Activated CD8-positive, alpha-beta T cell treated with anti-CD3 and anti-CD28 coated beads for 36 hours (primary cell): ENCODE measurements at places on chromosomes 1 and 21. TPM values are rescaled to one million over a fixed set of nuclear protein-coding genes. Genes with fewer than 3 reads are reported as not detected.

The KCNJ10 gene
- 0.14 TPM for total RNA-seq

The COL9A2 gene
- total RNA-seq = 4.3 TPM

The SYNC gene
- total RNA-seq = not detected

The TAS1R2 gene
- total RNA-seq = not detected

The SPAG17 gene
- total RNA-seq = not detected

GRCh38 chr1:182217967-182218366 lies 156.5 kb upstream of the ZNF648 start:
- H3K4me3 ChIP-seq = no peak overlapping the region
- no peak overlapping the region for H3K27ac ChIP-seq
- H3K4me1 ChIP-seq = no peaks in the 10 kb centered on the region
- no peak for DNase-seq
- peaks cover 5% of the 10 kb centered on the region for H3K36me3 ChIP-seq

DNA sequence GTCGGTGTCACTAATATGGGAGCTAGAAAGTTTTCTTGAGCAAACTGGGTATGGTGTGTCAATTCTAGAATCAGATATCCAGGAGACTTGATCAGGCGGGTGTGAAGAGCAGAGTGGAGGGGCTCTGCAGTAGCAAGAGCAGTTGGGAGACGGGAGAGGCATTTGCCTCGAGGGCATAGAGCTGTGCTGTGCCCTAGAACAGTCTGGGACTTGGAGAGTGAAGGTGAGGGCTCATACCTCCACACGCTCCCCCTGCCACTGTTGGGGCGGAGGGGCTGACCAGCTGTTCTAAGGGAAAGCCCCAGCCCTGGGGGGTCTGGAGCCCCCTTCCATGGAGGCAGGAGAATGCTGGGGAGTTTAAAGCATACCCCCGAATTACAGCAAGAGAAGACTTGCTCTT lies 33.8 kb downstream of the SIM2 start:
- no peak overlapping the region for H3K4me3 ChIP-seq
- no peaks in the 10 kb centered on the region for H3K4me1 ChIP-seq
- no peaks in the 10 kb centered on the region for H3K36me3 ChIP-seq
- H3K27ac ChIP-seq = no peak overlapping the region
- no peak for DNase-seq
- H3K27me3 ChIP-seq = peaks cover 7% of the 10 kb centered on the region

DNA sequence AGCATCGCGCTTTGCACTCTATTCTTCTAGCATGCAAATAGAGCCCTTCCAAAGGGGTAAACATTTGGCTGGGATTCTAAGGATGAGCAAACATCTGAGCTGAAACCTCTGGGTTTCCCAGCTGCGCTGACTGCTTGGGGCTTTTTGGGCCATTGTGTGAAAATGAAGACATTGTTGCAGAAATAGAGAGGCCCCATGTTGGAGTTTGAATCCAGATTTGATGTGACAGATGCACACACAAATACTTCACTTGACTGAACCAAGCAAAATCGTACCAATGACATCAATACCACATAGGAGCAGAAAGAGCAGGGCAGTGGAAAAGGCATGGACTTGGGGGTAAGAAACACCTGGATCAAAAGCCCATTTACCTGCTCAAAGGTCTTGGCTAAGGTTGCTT lies 144.6 kb upstream of the HMGB4 start:
- DNase-seq = no peak
- no peak overlapping the region for H3K4me3 ChIP-seq
- peaks cover 4% of the 10 kb centered on the region for H3K27me3 ChIP-seq
- H3K36me3 ChIP-seq = no peaks in the 10 kb centered on the region
- no peaks in the 10 kb centered on the region for H3K4me1 ChIP-seq

DNA sequence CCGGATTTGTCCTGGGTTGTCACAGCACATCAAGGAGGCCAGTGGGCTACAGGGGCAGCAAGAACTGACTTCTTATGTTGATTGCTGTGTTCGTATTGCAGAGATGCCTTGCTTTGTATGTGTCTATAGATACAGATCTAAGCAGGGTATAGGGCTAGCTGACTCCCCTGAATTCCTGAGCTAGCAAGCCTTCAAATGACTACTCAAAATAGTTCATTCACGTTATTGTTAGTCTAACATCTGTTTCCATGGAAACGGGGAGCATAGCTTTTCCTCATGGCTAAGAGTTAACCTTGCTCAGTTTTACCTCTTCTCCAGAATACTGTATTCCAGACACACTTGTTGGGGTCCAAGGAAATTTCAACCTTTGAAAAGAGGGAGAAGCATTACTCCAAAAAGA lies 24.1 kb downstream of the TRIM45 start:
- H3K4me3 ChIP-seq = no peak overlapping the region
- H3K36me3 ChIP-seq = peaks cover 78% of the 10 kb centered on the region
- peaks cover 22% of the 10 kb centered on the region for H3K4me1 ChIP-seq
- no peak for DNase-seq

DNA sequence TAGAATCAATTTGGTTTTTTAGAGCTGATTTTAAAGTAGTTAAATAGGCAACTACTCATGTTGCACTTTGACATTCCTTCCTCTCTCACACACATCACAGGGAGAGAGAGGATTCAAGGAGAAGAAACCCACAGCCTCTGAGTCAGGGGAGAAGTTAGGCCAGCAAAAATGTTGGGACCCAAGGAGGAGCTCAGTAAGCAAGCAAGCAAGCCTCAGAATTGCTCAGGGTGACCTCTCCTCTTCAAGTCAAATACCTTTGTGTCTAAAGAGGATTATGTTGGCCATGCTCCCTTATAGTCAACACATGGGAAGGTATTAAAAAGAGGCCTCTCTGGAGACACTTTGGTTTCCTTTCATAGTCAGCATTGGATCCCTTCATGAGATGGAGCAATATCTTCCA lies 80.5 kb upstream of the WARS2 start:
- no peaks in the 10 kb centered on the region for H3K27me3 ChIP-seq
- no peak for DNase-seq
- no peaks in the 10 kb centered on the region for H3K4me1 ChIP-seq
- peaks cover 8% of the 10 kb centered on the region for H3K36me3 ChIP-seq

DNA sequence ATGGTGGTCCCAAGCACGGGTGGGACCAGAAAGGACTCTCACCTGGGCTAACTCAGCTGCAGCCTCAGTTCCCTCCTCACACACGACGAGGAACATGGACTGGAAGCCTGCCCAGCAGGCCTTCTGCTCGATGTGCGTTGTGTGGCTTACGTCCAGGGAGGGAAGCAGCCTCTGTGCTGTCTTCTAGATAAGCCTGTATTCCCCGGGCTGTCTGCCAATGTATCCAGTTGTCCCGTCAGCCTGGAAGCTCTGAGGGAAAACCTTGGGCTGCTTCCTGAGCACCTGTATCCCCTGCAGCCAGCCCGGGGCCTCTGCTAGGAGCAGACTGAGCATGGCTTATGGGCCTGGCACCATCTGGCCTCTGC lies 10.5 kb downstream of the PCSK9 start:
- DNase-seq = no peak
- H3K4me1 ChIP-seq = no peaks in the 10 kb centered on the region
- H3K27me3 ChIP-seq = no peaks in the 10 kb centered on the region
- no peak overlapping the region for H3K27ac ChIP-seq
- H3K4me3 ChIP-seq = no peak overlapping the region
- no peaks in the 10 kb centered on the region for H3K36me3 ChIP-seq

DNA sequence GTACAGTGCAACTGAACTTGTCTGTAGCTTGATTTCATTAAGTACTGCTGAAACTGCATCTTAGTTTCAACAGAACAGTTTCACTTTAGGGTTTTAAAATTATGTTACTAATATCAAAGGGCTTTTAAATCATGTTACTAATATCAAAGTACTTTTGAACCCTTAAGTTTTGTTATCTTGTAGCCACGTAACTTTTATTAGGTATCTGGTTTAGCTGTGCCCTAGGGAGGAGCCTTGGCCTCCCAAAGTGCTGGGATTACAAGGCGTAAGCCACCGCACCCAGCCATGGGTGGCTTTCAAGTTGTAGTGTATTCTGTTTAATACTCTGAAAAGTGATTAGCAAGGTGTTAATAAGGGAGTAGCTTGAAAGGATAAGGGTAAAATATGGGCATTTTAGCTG lies 2.0 kb downstream of the KDM4A start:
- H3K27me3 ChIP-seq = peaks cover 1% of the 10 kb centered on the region
- DNase-seq = no peak
- peaks cover 26% of the 10 kb centered on the region for H3K4me1 ChIP-seq
- peak overlapping the region; percentile 100 for H3K4me3 ChIP-seq

DNA sequence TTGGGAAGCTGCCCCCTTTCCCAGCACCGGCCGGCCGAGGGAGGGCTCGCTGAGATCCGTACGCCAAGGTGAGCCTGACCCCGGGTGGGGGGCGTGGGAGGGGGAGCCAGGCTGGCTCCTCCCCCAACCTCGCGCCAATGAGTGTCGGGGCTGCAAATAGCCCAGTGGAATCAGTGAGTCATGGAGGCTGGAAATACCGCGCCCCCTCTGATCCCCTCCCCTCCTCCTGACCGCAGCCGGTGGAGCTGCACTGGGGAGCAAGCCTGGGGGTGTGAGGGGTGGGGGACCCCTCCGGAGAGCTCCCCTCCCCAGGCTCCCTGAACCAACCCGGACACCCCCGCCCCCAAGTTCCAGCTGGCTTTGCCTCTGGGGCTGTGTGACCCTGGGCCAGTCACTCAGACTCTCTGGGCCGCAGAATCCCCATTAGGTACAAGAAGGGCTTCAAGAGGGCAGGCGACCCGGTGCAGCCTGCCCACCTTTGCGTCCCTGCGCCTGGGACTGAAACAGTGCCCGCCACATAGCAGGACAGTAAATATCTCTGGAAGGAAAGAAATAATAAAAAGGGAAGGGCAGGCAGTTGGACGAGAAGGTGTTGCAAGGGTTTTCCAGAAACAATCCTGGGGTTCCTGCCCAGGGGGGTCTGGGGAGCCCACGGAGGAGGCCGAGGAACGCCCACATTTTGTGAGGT lies 4.5 kb downstream of the HSPB7 start:
- peak; percentile 81 for DNase-seq
- peaks cover 5% of the 10 kb centered on the region for H3K27me3 ChIP-seq
- no peaks in the 10 kb centered on the region for H3K36me3 ChIP-seq
- H3K4me1 ChIP-seq = peaks cover 12% of the 10 kb centered on the region

DNA sequence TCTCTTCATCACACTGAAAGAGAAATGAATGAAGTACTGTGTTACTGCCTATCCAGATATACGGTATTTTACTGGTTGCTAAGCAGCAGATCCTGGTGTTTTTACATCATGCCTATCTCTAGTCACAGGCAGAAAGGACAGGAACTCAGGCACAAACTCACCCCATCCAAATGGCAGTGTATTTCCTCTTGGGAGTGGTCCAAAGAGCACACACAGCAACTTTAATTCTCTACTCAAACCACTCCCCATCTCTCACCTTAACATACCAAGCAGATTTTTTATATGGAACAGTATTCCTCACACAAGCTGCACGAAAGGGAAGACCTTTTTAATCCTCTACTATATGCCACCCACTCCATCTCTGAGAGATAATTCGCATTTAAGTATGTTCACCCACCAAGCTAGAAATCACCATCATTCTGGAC lies 27.3 kb downstream of the EIF4G3 start:
- H3K4me1 ChIP-seq = peaks cover 3% of the 10 kb centered on the region
- peaks cover 18% of the 10 kb centered on the region for H3K36me3 ChIP-seq
- no peaks in the 10 kb centered on the region for H3K27me3 ChIP-seq
- H3K4me3 ChIP-seq = no peak overlapping the region
- no peak for DNase-seq
- no peak overlapping the region for H3K27ac ChIP-seq

DNA sequence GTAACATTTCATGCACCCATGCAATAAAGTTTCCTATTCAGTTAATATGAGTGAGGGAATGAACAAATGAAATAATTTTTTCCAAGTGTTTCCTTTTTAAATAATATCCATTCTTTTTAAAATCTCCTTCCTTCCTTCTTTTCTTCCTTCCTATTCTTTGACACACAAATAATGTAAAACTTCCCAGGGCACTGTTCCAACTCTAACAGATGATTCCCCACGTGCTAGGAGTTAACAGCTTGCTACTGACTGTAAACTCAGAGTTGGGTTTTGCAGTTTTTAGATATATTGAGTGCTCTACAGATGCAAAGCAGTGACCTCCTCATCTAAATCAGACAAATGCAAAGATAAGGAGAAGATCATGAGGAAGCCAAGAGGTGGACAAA lies 54.0 kb upstream of the POU2F1 start:
- H3K4me1 ChIP-seq = peaks cover 8% of the 10 kb centered on the region
- DNase-seq = no peak
- no peaks in the 10 kb centered on the region for H3K36me3 ChIP-seq

DNA sequence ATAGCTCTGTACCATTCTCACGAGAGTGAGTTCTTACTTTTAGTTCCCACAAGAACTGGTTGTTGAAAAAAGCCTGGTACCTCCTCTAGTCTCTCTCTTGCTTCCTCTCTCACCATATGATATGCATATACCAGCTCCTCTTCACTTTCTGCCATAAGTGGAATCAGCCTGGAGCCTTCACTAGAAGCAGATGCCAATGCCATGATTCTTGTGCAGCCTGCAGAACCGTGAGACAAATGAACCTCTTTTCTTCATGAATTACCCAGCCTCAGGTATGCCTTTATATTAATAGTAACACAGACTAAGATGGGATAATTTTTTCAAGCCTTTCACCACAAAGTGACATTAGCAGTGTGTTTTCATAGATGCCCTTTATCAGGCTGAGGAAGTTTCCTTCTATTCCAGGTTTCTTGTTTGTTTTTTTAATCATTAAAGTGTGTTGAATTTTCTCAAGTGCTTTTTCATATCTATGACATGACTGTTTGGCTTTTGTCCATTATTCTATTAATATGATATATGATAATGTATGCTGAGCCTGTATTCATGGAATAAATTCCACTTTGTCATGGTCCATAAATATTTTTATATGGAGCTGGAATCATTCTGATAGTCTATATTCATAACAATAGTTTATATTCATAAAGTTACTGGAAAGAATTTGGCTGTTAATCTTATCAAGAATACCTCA lies 40.7 kb upstream of the C1orf185 start:
- H3K36me3 ChIP-seq = peaks cover 2% of the 10 kb centered on the region
- H3K4me1 ChIP-seq = no peaks in the 10 kb centered on the region
- DNase-seq = no peak
- H3K4me3 ChIP-seq = no peak overlapping the region
- peaks cover 11% of the 10 kb centered on the region for H3K27me3 ChIP-seq
- H3K27ac ChIP-seq = no peak overlapping the region

GRCh38 chr1:24992124-24992760 lies 62.2 kb upstream of the RUNX3 start:
- peak overlapping the region; percentile 97 for H3K27ac ChIP-seq
- no peak for DNase-seq
- peaks cover 42% of the 10 kb centered on the region for H3K36me3 ChIP-seq
- H3K4me1 ChIP-seq = peaks cover 98% of the 10 kb centered on the region
- H3K4me3 ChIP-seq = peak overlapping the region; percentile 69

- peak overlapping the region; percentile 81 for H3K27ac ChIP-seq
- peaks cover 72% of the 10 kb centered on the region for H3K4me1 ChIP-seq
- peaks cover 66% of the 10 kb centered on the region for H3K36me3 ChIP-seq
- DNase-seq = no peak
Measured at GRCh38 chr1:154155251-154155650, 378 bp upstream of the NUP210L start.

GRCh38 chr1:11984121-11984520 lies 3.9 kb downstream of the MFN2 start:
- peaks cover 31% of the 10 kb centered on the region for H3K36me3 ChIP-seq
- no peak for DNase-seq
- peaks cover 30% of the 10 kb centered on the region for H3K4me1 ChIP-seq
- H3K27ac ChIP-seq = no peak overlapping the region
- no peak overlapping the region for H3K4me3 ChIP-seq

GRCh38 chr21:29289317-29289716 lies 9.4 kb upstream of the BACH1 start:
- H3K27me3 ChIP-seq = peaks cover 6% of the 10 kb centered on the region
- H3K4me3 ChIP-seq = no peak overlapping the region
- H3K36me3 ChIP-seq = no peaks in the 10 kb centered on the region
- no peak overlapping the region for H3K27ac ChIP-seq
- H3K4me1 ChIP-seq = peaks cover 10% of the 10 kb centered on the region
- DNase-seq = no peak
